ENCODE measurements at places on chromosomes 1 and 21.

DNA sequence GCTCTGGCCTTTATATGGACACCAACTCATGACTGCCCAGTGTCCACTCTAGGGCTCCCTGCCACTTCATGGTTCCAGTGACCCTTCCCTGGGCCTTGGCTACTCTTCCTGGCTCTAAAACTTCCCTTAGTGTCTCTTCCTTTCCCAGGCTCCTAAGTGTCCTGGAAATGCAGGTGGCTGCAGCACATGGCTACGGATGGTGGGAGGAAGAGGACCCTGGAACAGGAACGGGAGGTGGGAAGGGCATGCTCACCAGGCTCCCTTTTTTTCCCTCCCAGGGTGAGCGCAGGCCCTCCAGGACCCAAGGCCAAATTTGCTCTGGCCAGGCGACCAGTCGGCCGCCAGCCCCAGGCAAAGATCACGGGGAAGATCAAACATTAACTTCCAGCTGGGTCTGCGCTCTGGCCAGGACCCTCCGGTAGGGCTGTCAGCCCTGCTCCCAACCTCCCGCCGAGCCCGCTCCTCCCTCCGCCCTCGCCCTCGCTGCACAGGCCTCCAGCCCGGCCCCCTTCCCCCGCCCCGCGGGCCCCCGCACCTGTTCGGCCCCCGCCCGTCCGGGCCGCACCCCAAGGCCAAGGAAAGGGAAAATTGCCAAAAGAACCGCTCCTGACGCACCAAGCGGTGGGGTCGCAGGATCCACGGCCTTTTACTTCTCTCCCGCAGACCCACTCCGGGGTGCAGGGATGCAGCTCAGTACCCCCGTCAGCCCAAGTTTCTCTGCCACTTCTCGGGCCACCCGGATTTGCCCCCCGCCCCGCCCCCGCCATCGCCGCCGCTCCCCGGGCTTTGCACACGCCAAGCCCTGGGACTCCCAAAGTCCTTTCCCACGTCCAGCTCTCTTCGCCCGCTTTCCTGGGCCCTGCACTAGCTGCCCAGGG lies 894 bp downstream of the TCEA3 start:
- DNase-seq, result no peak

DNA sequence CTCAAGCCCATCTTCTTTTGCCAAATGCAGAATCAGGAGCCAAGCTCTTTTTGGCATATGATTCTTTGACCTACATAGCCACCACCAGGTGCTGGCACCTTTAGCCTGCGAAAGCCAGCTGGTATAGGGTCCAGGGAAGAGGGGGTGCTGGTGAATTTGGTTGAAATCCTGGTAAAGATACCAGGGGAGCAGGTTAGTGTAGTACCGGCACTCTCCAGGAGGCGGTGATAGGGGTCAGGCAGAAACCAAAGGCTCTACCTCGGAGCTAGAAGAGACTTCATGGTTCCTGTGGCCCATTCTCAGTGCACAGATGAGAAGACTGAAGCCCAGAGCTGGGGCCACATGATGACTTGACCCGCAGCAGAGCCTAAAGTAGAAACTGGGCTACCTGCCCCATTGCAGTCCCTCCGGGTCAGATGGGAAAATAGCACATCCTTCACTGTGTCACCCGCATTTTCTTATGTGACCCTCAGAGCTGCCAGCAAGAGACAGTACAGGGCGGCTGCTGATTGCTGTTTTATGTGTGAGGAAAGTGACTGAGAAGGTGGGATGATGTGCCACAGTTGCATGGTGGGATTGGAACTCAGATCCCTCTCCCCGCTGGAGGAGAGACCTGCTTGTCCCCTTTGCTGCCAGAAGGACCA lies 36.0 kb upstream of the IL19 start:
- no peak for DNase-seq

DNA sequence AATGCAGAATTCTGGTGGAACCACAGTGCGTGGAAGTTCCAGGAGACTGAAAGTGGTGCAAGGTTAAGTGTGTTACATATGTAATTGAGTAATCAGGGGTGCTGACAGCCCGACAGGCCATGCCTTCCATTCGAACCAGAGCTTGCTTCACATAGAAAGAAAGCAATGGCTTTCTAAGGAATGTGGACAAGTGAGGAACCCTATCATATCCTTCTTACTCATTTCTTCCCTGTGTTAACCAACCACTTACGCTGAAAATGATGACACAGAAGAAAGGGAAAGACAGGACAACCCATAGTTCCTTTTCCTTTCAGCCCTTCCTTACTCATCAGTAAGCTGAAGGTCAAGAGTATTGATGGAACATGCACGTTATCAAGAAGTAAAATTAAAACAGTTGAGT lies 48.1 kb upstream of the KCNA3 start:
- no peak for DNase-seq

DNA sequence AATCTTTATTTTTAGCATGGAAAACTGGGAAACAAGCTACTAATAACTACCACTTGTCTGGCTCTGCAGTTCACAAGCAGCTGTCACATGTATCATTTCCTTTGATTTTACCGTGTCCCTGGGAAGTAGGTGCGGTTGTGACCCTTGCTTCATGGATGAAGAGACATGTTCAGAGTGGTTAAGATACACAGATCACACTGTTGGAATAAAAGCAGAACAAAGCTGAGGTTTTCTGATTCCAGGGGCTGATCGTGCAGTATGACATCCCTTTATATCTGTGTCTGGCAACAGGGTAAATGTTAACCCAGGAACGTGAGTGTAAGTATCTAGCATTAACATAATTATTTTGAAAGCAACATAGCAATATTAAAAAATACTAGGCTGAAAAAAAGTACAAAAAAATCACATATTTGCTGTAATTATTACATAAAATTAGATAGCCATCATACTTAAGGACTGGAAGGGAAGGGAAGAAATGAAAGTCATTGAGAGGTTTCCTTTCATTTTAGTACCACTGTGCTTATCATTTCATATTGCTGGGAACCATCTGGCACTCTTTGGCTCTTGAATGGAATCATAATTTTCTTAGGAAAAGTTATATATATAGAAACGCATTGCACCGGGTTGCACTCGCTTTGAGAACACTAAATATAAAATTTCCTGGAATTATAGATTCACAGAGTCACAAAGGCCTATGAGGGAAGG lies 62.8 kb upstream of the PAXBP1 start:
- no peak for DNase-seq

DNA sequence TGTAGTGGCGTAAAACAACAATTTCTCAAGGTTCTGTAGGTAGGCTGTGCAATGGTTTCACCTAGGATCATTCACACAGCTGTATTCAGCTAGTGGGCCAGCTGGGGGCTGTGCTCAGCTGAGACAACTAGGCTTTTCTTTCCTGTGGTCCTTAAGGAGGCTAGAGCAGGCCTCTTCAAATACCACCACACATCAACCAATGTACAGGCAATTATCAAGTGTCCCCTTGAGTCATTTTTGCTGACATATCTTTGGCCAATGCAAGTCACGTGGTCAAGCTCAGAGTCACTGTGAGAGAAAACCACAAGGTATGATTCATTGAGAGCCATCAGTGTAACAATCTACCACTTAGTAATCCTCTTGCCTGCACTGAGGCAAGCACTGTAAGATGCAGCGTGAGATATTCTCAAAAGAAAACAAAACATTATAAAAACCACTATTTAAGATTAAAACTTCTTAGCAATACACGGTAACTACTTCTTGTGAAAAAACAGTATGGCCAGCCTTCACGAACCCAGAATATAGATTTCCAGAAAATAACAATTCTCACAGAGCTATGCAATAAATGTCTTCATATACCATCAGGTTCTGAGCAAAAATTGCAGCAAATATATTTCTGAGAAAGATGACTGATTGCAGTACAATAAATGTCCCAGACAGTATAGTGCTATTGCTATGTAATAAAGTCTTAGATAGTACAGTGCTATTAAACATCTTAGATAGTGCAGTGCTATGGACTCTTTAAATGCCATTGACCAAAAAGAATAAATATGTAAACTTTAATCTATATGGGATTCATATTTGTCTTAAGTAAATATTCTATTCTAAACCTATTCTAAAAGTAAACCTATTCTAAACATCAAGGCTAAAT lies 55.3 kb downstream of the NME7 start:
- DNase-seq, result no peak

DNA sequence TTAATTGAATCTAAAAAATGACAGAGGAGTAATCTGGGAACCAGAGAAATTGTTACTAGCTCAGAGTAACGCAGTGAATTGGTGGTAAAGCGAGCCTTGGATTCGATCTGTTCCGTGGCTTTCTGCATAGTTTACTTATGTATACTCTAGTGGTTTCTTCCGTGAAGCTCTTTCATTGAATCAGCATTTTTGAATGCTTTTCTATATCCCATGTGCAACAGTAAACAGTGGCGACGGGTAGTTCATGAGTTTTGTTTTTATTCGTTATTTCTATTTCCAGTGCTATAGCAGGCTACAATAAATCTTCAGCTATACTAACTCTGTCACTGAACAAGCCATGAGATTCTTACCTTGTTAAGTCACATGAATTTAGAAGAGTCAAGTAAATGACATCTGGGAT lies 14.5 kb upstream of the MAP3K7CL start:
- no peak for DNase-seq

GRCh38 chr1:227895828-227896685 lies 51.7 kb downstream of the WNT9A start:
- no peak for DNase-seq

- no peak for DNase-seq
These were observed 6.3 kb downstream of the VANGL1 start for GRCh38 chr1:115647919-115648650.

Data from cerebellar nuclear complex (tissue), 1 donor.